Stimulated activated CD4-positive, alpha-beta T cell treated with anti-CD3 and anti-CD28 coated beads, TNF-alpha, amount 100 ng/mL, for 24 hours (primary cell): ENCODE measurements at places on chromosomes 4 and X.

GRCh38 chrX:69179380-69179911 is 14.2 kb upstream of the PJA1 start:
- DNase-seq: no peak

- DNase-seq: no peak
These were observed 228.1 kb downstream of the THOC2 start for GRCh38 chrX:123504630-123505270.

DNA sequence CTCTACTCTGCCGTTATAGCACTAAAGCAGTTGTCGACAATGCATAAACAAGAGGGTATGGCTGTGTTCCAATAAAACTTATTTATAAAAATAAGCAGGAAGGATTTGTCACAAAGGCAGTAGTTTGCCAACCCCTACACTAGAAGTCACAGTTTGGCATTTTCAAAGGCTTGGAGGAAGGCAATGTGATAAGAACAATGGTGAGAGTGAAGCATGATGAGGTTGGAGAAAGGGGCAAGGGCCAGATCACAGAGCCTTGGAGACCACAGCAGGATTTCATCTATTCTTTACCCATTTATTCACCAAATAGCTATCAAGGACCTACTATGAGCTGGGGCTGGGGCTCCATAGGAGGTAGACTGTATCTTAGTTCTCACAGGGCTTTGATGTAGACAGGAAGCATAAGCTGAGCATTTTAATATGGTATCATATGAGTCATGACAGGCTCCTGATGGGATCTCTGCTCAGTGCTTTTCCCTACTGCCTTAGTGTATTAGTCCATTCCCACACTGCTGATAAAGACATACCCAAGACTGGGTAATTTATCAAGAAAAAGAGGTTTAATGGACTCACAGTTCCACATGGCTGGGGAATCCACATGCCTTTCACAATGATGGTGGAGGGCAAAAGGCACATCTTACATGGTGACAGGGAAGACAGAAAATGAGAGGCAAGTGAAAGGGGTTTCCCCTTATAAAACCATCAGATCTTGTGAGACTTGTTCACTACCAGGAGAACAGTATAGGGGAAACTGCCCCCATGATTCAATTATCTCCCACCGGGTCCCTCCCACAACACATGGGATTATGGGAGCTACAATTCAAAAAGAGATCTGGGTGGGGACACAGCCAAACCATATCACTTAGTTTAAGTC is 58.9 kb downstream of the PPM1K start:
- no peak for DNase-seq

DNA sequence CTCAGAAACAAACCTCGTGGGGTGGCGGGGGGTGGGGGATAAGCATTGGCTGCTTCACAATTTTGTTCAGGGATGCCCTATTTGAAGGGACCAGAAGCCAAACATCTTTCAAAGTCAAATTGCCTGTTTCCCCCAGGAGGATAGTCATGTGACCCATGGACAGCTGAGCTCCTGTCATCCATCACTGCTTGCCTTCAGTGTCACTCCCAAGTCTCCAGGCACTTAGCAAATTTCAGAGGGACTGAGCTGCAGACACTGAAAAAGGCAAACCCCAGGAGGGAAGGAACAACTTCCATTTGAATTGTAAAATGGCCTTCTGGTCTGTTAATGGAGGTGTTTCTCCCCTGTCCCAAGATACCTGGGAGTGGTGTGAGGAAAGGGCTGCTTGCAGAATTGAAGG is 73.4 kb downstream of the FRMPD3 start:
- no peak for DNase-seq

- no peak for DNase-seq
These were observed 176.3 kb downstream of the ENOX2 start for GRCh38 chrX:130726661-130727060.

DNA sequence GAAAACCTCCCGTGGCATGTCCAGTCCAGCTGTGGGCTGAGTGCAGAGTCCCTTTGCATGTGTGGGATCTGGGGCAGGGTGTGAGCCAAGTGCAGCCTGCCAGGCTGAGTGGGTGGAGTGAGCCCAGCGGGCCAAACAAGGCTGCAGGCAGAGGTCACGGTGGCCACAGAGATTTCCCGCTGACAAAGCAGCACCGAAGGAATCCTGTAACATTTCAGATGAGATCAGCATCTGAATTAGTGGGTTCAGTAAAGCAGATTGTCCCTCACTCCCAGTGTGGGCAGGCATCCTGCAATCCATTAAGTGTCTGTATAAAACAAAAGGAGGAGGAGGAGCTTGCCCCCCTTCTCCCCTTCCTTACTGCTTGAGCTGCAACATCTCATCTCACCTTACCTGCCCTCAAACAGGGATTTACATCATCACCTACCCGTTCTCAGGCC is 324.4 kb downstream of the FAT4 start:
- DNase-seq: no peak

DNA sequence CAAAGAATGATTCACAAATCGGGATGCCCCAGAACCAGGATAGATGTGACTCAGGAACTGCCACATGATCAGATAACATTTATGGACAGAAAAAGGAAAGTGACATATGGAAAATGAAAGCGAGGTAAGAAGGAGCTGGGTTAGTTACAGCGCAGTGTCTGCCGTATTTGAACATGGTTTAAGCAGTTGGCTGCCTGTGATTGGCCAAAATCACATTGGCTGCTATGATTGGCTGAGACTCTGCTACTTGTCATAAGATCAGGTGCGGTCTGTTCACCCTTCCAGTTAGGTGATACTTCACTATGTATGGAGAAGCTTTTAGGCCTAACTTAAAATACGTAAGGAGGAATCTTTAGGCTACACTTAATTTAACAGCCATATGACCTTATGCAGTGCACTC is 322.7 kb upstream of the HAND2 start:
- no peak for DNase-seq

- peak; percentile 26 for DNase-seq
These were observed 127.4 kb upstream of the RPL34 start for GRCh38 chr4:108492816-108493595.

DNA sequence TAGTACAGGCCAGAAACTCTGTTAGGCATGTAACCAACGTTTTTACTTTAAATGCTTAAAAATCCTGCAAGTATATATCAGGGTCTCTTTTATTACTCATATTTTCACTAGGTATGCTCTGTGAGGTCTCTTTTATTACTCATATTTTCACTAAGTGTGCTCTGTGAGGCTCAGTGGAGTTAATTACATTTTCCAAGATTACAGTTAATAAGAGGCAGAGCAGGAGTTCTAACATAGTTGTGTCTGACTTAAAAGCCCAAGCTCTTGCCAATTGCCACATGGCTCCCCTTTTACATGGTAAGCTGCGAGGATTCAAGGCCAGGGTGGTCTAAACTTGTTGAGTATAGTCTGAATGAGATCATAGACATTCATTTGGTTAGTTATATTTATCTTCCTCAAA is 81.0 kb upstream of the ARMCX2 start:
- DNase-seq: no peak

DNA sequence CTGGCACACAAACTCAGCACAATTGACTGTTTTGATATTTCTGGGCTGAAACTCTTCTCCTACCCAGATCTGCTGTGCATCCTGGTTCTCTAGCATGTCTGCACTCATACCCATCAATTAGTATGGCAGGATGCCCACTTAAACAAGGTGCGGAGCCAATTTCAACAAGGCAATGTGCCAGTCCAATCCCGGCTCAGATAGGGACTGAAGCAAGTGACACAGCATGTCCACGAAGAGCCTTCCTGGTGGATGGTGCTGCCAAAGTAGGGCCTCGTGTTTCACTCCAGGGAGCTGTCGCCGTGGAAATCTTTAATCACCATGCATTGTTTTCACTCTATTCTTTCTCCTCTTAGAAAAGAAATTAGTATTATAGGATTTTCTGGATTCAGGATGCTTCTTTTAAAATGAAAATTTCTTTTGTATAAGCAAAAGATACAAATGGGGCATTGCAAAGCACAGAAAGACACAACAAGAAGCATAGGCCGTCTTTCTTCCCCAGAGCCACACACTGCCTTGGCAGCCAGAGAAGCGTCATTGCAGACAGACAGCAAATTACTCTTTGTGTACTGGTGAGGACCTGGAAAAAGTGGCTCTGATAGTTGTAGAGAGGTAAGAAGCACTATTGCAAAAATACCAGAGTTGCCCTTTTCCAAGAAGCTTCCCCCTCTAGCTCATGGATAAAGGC is 40.6 kb upstream of the LSM6 start:
- DNase-seq: no peak

DNA sequence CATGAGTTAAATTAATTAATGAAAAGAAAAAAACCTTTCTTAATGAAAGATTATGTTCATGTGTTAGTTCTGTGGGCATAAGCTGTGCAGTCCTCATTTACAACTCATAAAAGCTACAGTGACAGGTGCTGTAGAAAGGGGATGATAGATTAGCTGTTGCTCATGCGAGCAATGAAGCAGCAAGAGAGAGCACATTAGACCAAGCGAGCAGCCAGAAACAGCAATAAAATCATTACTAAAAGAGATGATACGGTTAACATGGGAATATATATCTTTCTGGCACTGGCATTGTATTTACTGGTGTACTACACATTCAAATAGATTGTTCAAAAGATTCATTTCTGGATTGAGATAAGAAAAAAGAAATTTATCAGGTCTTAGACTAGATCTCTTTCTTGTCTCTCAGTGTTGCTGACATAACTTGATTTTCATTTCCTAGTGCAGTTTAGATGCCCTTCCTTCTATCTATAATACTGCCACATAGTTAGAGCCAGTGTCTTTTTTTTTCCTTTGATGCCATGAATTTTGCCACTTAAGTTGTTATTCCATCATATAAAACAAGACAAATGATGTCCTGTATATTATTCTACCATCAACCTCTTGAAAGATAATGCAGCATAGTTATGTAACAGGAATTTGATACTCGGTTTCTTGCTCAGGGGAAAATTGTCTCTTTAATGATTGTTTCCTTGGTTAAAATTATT is 164.6 kb downstream of the BANK1 start:
- no peak for DNase-seq
